ENCODE measurements at places on chromosomes 2 and 18.

- no peak for DNase-seq
Measured at GRCh38 chr2:170972296-170973224, 43.5 kb downstream of the GORASP2 start.

DNA sequence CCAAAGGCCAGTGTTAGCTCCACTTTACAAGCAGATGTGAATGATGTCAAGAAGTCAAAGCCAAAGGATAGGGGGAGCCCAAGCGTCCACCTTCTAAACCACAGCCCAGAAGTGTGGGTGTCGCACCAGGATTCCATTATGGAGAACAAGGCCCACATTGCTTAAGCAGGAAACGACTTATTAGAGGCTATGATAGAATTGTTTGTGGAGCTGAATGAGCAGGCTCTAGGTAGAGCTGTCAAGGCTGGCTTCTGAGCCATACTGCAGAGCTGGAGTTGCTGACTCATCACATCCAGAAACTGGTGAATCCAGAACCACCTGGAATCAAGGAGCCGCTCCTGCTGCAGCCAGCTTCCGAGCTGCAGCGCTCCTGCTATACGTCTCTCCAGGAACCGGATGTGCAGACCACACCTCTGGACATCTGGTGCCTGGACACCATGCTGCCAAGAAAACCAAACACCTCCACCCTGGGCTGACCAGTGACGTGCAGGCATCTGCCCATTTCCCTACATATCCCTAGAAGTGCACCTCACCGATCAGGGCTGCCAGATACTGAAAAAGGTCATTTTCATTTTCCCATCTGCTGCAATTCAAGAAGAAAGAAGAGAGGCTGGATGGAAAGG lies 6.2 kb upstream of the TWIST2 start:
- DNase-seq: no peak

- no peak for DNase-seq
Measured at GRCh38 chr18:25467226-25467987, 115.4 kb upstream of the ZNF521 start.

- DNase-seq: no peak
Measured at GRCh38 chr18:45958730-45959129, 8.4 kb downstream of the EPG5 start.

DNA sequence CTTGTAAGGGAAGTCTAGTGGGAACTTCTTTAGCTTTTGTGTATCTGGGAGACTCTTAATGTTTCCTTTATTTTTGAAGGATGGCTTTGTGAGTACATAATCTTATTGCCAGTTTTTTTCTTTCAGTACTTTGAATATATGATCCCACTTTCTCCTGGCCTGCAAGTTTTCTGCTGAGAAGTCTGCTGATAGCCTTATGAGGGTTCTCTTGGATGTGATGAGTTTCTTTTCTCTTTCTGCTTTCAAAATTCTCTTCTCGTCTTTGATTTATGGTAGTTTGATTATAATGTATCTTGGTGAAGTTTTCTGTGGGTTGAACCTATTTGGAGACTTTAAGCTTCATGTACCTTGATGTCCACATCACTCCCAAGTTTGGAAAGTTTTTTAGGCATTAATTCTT lies 28.1 kb downstream of the COLEC11 start:
- no peak for DNase-seq

All from activated naive CD4-positive, alpha-beta T cell treated with anti-CD3 and anti-CD28 coated beads, Interleukin-2, amount 50 U/mL, for 72 hours (primary cell).